ENCODE measurements at places on chromosomes 5 and 9.

GRCh38 chr5:675111-675870, 17.9 kb downstream of the TPPP start:
- DNase-seq = no peak

DNA sequence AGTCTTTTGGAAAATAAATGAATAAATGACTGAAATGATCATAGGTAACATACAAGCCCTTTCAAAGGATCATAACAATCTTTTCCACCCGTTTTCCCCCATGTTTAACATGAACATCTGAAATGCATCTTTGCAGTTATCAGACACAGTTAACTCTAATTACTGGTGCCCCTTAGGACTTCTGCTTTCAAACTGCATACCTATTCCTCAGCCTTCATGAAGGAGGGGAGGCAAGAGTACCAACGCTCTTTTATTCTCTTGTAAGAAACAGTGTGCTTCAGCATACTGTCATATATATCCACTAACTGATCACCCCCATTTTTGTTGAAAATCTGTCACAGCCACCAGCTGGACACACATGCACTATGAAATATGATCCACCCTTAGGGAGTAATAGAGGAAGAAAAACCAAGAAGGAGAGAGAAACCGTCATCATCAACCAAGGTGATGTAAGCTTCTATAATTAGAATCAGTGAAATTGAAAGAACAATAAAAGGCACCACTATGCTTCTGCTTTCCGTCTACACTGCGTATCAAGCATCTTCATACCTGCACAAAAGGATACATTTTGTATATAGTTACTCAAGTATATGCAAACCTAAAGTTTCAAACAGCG, 98.7 kb downstream of the RAPGEF6 start:
- no peak for DNase-seq

- no peak for DNase-seq
Measured at GRCh38 chr5:162911873-162912272, 525.5 kb upstream of the CCNG1 start.

DNA sequence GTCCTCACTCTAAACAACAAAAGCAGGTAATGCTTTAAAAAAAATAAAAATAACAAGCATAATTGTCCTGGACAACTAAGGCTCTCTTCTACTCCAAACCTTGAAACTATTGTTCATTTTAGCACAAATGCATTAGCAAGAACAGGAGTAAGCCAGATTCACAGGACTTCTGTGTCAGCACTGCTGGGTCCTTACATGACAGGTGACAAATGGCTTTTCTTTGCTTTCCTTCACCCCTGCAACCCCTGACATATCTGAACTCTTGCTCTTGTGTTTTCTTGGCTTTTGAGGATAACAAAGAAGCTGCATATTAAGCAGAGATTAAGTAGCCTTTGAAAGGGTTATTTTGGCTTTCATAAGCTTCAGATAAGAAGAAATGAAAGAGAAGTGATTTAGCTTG, 71.1 kb downstream of the ZNF474 start:
- DNase-seq = no peak

DNA sequence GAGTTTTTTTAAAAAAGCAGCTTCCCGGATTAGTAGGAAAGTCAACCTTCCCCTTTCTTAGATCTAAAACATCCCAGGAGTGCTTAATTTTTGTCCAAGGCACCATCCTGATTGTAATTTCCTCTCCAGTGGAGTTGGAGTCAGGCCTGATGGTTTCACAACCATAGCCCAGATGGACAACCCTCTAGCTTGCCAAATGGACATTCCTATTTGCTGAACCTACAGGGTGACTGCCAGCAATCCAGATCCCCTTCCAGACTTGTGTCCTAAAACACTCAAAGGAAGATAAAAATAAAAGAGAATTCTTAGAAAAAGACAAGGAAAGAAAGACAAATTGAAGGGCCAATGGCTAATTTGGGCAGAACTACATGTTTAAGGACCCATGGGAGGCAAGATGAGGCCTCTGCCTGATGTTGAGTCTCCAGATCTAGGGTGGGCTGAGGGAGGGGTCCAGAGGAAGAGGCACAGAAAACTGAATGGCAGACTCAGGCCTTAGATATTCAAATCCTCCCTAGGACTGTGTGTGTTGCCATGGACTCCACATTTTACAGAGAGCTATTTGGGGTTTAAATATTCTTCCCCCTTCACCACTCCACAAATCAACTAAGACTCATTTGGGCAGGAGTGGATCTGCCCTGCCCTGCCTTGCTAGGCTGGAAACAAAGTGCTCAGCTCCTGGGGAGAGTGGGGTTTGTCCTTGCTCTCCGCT, 38.5 kb upstream of the SLC44A1 start:
- DNase-seq = no peak

- no peak for DNase-seq
Measured at GRCh38 chr5:124729720-124730359, 16.6 kb downstream of the ZNF608 start.

GRCh38 chr9:131735238-131736128, 4.4 kb downstream of the RAPGEF1 start:
- no peak for DNase-seq

DNA sequence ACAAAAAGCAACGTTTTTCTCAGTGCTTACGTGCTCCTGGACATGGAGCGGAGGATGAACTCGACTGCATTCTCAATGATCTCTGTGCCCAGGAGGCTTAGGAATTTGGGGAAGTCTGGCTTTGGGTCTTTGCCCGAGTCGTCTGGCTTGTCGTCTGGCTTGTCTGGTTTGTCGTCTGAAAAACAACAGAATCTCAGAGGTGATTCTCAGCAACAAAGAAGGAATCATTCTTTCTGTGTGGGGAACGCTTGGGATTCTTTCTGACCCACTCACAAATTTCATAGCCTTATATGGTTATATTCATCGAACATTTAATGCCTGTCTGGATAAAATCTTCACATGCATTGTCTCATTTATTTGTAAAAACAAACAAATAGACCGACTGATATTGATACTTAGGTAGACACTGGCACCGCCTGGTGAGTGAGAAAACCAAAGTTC, 4.7 kb downstream of the C5orf46 start:
- DNase-seq = no peak

- DNase-seq = no peak
Measured at GRCh38 chr5:134575316-134575715, 49.8 kb downstream of the JADE2 start.

- no peak for DNase-seq
Measured at GRCh38 chr5:121704291-121704690, 147.4 kb upstream of the FTMT start.

- DNase-seq = no peak
Measured at GRCh38 chr5:40355181-40355580, 324.5 kb upstream of the PTGER4 start.

GRCh38 chr5:67133217-67133616, 63.4 kb downstream of the CD180 start:
- DNase-seq = no peak

GRCh38 chr5:6475626-6476312, 27.1 kb downstream of the UBE2QL1 start:
- no peak for DNase-seq

- no peak for DNase-seq
Measured at GRCh38 chr5:1764606-1764960, 35.1 kb downstream of the MRPL36 start.

GRCh38 chr5:2892466-2893000, 141.1 kb upstream of the IRX2 start:
- DNase-seq = no peak

GRCh38 chr5:139474890-139475791, 4.3 kb downstream of the SMIM33 start:
- DNase-seq = no peak

GRCh38 chr5:156020647-156021046, 306.3 kb upstream of the SGCD start:
- no peak for DNase-seq

DNA sequence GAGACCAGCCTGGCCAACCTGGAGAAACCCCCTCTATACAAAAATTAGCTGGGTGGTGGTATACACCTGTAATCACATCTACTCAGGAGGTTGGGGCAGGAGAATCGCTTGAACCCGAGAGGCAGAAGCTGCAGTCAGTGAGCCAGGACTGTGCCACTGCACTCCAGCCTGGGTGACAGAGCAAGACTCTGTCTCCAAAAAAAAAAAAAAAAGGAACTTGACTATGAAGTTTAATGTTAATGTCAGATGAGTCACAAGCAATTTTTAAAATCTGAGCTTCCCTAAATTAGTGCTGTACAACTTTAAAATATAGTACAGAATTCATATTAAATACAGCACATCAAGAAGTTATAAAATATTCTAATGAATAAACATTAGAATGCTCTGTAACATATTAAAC, 1.5 kb downstream of the MEIKIN start:
- no peak for DNase-seq

DNA sequence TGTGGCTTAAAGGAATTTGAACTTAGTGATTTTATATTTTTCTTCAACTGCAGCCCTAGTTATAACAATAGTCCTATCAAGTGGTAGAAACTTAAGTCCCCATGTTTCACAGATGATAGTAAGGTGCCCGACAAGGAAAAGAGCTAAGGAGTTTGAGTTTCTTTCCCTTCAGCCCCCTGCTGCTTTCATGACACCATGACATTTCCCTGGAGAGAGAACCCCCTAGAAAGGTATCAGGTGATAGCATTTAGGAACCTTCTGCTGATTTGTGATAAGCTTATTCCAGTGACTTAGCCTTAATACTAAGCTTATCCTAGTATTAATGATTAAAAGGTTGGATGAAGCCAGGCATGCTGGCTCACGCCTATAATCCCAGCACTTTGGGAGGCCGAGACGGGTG, 623.8 kb upstream of the TYRP1 start:
- DNase-seq = no peak

DNA sequence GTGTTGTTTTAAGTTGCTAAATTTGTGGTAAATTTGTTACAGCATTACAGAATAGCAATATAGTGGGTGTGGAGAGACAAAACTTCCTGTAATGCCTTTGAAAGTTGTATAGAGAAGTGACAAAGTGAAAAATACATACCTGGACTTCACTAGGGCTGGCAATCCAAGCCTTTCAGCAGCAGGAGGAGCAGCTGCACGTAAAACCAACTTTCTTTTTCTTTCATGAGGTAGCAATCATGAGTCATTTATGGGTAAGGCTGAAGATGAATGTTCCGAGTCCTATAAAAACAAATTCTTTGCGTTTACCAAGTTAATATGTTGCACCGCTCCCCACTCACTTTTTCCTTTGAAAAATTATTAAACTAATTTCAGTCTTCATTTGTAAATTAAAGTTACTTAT, 1138.2 kb downstream of the TAF11L14 start:
- DNase-seq = no peak

GRCh38 chr9:127586537-127586936, 25.5 kb upstream of the STXBP1 start:
- DNase-seq = no peak

Measured in stimulated activated CD8-positive, alpha-beta memory T cell treated with anti-CD3 and anti-CD28 coated beads, Interleukin-15, amount 100 ng/mL, for 4 hours (primary cell).